Stimulated activated CD8-positive, alpha-beta memory T cell treated with anti-CD3 and anti-CD28 coated beads, Interleukin-7, amount 100 ng/mL, for 1 hour (primary cell): ENCODE measurements at places on chromosomes 7 and 10.

DNA sequence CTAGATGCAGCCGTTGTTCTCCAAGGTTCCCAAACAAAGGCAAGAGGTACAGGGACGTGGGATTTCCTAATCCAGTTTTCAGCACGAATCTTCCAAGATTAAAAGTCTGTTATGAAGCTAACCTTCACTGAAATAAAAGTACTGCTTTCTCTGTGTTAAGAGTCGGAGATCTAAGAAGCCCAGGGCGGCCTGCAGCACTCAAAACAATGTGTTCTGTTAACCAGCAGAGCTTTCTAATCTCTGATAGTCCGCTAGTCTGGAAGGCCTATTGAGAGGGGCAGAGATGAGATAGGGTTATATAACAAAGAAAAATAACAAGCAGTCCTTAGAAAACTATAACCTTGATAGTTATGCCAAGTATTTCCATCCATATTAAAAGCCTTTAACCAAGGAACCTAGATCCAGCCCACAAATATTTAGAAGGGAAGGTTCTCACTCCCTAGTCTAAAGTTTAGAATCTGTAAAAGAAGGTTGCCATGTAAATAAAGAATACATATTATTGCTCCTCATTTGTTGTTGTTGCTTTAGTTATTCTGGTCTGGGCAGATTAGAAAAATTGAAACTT is 106.3 kb upstream of the SVIL start:
- no peak for DNase-seq

DNA sequence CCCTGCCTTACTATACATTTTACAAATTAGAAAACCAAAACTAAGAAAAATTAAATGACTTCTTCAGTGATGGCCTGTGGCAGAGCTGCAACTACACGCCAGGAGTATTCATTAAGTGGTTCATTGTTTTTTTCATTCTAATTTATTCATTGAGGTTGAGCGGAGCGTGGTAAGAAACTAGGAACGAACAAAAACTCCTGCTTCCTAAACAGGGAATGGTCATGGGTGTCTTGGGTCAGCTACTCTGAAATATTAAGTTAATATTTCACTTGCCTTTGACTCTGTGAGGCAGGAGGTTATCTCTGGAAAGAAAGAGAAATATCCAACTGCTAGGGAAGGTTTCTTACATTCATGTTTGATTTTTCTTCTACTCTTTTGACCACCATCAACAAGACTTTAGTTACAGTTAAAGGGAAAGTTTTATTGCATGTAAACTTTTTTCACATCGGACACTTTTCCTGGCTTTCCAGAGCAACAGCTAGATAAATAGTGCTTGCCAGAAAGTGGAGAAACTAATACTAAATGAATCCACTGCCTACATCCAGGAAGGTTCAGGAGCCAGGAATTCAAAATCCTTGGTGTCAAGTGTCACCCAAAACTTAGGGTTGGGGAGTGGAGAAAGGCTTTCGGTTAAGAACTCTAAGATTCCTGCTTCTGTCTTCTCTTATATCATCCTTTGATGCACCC is 896 bp upstream of the GNG11 start:
- no peak for DNase-seq

GRCh38 chr10:71610651-71611050 is 108.9 kb downstream of the C10orf105 start:
- DNase-seq: no peak

DNA sequence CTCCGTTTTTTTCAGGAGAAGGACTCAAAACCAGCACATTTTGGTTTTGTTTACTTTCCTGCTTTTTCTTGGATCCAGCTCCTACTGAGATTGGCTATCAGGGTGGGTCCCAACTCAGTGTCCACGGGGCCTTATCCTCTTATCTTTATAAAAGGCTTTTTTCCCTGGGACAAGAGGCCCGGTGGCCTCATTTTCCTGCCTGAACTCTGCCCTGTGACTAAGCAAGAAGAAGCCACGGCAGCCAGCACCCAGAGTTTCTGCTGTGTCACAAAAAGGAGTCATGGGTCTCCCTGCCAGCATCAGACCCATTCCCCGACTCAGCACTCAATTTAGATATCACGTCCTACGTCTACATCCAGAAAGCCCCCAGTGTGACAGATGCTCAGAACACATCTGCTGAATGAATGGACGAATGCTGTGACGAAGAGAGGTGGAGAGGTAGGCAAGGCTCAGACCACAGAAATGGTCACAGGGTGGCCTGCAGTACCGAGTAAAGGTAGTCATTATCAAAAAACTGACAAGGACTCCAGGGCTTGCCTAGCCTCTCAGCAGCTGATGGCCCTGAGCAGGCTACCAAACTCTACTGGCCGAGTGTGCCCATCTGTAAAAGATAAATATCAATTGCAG is 16.7 kb downstream of the DLG5 start:
- no peak for DNase-seq

DNA sequence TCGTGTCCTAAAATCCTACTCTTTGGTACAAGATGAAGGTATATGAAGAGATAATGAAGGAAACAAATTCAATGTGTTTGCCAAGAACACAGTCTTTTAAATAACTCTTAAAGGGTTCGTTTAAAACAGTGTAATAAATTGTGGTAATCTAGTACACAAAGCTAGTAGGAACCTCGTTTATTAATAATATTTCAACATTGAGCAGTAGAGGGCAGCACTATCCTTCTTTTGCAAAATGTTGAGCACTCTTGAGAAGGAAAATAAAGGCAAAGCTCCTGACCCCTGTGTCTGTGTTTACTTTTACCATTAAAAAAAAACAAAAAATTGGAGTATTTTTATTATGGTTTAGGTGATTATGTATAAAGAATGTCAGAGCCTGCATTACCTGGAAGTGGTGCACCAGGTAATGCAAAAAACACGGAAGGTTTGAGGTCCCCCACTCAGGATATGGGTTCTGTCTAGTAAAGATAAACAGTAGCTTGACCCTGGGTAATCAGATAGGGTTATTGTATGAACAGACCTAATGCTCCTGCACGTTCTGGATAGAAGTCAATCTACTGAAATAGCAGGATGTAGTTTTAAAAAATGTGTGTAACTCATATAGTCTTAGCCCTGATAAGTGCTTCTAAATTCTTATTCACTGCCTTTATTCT is 5.7 kb upstream of the GOT1 start:
- no peak for DNase-seq

DNA sequence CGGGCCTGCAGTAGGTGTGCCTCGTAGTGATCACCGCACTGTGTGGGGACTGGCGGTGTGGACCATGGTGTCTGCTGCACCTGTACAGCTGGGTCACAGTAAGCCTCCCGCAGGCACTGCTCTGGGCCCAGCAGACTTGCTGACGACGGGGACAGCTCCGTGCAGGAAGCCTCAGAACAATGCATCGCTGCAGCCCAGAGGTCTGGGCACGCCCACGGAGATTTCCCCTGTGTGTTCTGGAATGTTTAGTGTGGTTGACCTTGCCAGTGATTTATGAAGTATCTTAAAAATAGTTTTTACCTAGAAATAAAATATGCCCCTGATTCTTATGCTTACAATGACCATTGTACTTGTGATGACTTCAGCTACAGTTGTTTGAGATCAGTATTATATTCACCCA is 59.1 kb upstream of the ZNF32 start:
- DNase-seq: no peak

DNA sequence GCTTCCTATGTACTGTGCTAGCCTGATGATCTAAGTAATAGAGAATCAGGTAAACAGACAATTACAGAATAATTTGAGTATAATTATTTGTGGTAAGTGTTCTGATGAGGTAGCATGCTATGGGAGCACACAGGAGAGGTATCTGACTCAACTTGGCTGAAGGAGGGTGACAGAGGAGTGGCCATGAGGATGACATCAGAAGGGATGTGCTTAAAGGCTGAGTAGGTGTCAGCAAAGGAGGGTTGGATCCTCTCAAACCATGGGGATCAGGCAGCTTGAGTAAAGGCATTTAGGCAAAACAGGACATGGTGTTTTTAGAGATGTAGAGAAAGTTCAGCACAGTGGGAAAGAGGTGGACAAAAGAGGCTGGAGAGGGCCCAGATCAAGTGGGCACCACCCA is 29.0 kb downstream of the KLHDC10 start:
- DNase-seq: no peak

- no peak for DNase-seq
Observed at GRCh38 chr10:119665901-119666708, 14.9 kb downstream of the BAG3 start.

GRCh38 chr7:11127988-11128387 is 154.3 kb downstream of the PHF14 start:
- DNase-seq: no peak

DNA sequence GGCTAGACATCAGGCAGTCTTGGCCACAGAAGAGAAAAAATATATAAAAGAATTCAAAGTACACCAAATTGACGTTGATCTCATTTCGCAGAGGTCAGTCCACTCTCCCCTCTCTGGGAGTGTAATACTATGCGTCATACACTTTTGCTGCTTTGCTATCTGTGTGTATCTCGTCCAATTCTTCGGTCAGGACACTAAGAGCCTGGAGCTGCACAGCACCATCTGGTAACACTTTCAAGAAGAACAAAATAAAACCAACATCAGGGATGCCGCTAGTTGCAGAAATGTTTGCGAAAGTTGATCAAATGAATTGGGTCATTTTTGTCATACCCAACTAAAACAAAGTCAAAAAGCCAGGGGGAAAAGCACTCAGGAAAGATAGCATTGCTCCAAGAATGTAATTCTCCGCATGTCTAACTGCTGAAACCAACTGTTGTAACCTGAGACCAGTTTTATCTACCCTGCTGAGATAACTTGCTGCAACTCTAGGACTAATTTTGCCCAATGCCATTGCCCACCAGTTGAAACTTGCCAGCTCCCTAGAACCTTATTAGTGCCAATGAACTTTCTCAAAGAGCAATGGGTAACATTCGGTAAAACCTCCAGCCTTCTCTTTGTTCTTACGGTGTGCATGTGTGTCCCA is 23.0 kb downstream of the TMEM176A start:
- no peak for DNase-seq

- no peak for DNase-seq
Observed at GRCh38 chr10:93493162-93493561, 3.2 kb upstream of the CEP55 start.

DNA sequence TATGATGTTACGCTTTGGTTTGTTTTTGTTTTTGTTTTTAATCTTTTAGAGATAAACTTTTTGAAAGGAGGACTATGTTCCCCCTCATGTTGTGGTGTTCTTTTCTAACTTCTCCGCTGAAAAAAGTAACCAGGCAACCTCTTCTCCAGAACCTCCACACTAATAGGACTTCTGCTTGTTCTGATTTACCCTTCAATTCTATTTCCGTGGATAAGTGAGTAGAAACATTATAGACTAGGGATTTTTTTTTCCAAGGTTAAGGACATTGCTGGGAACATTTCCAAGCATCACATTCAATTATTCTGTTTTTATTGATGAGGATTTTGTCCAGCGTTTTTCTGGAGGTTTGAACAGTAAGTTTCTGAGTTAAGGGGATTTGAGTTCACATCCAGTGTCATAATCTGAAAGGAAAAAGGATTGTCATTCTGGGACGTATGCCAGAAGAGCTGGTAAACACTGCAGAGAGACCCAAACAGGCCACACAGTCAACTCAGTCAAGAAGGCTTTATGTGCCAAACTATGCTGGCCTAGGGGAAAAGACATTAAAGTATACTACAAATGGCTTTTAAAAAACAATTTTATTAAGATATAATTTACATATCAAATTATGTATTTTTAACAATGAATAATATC is 28.3 kb upstream of the RALA start:
- no peak for DNase-seq

DNA sequence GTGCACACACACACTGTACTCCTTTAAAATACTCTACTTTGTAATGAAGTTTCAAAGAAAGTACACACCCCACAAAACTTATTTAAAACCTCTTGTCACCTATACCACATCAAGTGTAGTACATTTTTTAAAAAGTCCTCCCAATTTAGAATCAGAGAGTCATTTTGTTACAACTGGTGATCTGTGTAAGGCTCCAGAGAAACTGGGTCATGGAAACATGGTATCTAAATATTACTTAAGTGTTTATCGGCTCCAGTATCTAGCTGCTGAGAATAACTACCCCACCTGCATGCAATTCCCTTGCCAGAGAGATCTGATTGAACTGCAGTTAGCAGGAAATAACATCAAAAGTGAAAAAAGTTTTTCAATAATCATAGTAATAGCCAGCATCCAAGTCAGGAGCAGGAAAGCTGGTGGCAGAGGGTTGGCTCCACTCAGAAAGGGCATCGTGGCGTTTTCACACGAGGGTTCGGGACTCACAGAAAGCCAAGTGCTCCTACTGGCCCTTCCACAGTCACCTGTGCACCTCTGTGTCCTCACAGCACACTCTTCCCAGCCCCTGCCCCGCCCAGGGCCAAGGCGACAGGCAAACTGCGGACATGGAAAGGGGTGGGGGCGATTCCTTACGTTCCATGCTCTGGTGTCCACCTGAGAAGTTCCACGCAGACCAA is 6.5 kb downstream of the RGS10 start:
- no peak for DNase-seq

DNA sequence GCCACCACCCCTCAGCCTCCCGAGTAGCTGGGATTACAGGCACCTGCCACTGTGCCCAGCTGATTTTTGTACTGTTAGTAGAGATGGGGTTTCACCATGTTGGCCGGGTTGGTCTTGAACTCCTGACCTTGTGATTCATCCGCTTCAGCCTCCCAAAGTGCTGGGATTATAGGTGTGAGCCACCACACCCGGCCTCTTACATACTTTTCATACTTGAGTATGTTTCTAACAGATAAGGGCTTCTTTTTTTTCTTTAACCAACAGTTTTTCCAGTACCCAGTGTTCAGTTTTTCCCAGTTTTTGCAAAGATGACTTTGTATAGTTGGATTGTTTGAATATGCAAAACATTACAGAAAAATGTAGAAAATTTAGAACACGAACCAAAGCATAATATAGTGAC is 7.7 kb downstream of the EIF4H start:
- no peak for DNase-seq

DNA sequence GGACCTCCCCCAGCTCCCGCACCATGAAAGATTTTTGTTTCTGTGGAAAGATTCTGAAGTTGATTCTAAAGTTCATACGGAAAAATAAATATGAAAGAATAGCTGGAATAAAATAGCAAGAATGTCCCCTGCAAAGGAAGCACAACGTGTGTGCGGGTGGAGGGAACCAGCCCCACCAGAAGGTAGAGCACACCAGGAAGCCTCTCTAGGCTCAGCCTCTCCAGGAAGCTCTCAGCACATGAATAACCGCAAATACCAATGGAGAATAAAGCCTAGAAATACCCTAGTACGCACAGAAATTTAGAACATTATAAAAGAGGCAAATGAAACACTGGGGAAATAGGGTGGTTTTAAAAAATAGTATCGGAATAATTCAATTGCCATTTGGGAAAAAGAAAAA is 24.6 kb upstream of the FAM170B start:
- DNase-seq: no peak
